ENCODE measurements at places on chromosomes 2 and 18.
A peak's percentile ranks its signal among the peaks of the same experiment; 100 is the strongest.

GRCh38 chr18:62374410-62374965 is 49.4 kb downstream of the TNFRSF11A start:
- H3K27me3 ChIP-seq = peaks cover 23% of the 10 kb centered on the region
- no peak for DNase-seq
- H3K27ac ChIP-seq = no peak overlapping the region

GRCh38 chr2:10460366-10460796 is 12.3 kb upstream of the ODC1 start:
- no peak for DNase-seq
- H3K27ac ChIP-seq = no peak overlapping the region
- H3K36me3 ChIP-seq = no peaks in the 10 kb centered on the region
- H3K4me3 ChIP-seq = no peak overlapping the region

DNA sequence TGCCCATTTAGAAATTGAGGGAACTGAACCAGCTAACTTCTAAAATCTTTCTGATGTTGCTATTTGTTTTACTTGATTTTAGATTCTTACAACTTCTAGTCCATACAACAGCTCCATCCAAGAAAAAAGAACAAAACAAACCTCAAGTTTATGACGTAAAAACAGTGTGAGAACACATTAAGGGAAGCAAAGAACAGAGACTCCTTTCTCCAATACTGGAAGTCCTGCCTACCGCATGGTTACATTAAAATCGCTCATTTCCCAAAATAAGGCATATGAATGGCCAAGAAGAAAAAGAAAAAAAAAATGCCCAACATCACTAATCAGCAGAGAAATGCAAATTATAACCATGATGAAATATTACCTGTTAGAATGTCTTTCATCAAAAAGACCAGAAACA is 110.0 kb downstream of the TRIB2 start:
- peaks cover 7% of the 10 kb centered on the region for H3K27me3 ChIP-seq
- no peak for DNase-seq
- no peaks in the 10 kb centered on the region for H3K4me1 ChIP-seq
- H3K27ac ChIP-seq = no peak overlapping the region
- H3K36me3 ChIP-seq = no peaks in the 10 kb centered on the region

DNA sequence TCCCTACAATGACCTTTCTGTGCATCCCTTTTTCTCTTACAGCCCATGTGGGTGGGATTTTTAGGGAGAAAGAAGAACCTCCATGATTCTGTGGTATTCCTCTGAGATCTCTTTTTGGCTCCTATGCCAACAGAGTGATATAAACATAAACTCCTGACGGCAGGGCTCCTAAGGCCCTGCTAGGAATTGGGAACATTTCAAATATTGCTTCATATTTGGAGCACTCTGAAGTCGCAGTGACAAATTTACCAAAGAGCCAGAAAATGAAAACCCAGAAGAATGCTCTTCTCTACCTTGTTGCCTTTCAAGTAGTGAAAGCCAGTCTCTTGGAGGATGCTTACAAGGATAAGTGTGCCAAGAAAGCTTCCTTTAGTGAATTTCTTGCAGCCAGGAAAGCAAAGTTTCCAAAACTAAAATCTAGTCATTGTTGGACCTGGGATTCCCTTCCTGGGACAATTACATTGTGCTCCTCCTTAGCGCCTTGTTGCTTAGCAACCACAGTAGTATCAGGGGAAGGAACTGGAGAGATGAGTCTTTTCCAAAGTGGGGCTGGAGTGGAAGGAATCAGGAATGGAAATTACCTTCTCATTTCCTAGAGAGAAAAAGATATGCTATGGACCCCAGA is 7.3 kb upstream of the SETBP1 start:
- DNase-seq = no peak
- H3K4me1 ChIP-seq = no peaks in the 10 kb centered on the region
- H3K4me3 ChIP-seq = no peak overlapping the region
- no peaks in the 10 kb centered on the region for H3K36me3 ChIP-seq
- no peaks in the 10 kb centered on the region for H3K27me3 ChIP-seq

DNA sequence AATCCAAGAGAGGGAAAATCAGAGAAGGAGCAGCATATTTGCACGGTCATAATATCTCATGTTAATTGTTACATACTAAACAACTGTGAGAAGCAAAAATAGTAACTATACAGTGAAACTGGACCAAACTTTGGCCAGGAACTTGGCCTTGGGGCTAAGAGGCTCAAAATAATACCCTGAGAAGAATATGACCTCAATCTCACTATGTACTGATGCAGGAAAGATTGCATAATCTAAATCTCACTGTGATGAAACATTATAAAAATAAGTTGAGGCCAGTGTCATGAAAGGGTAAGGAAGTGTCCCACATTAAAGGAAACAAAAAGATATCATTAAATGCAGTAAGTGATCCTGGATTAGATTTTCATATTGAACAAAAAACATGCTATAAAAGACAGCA is 36.5 kb downstream of the ZRANB3 start:
- no peak overlapping the region for H3K27ac ChIP-seq
- no peak overlapping the region for H3K4me3 ChIP-seq
- DNase-seq = no peak
- peaks cover 2% of the 10 kb centered on the region for H3K36me3 ChIP-seq

GRCh38 chr18:76131738-76132137 is 363.3 kb downstream of the ZNF516 start:
- H3K36me3 ChIP-seq = no peaks in the 10 kb centered on the region
- peak; percentile 8 for DNase-seq
- no peak overlapping the region for H3K27ac ChIP-seq
- no peak overlapping the region for H3K4me3 ChIP-seq

GRCh38 chr18:67600181-67601180 is 84.0 kb upstream of the DSEL start:
- H3K27ac ChIP-seq = no peak overlapping the region
- no peaks in the 10 kb centered on the region for H3K36me3 ChIP-seq
- DNase-seq = no peak
- H3K4me1 ChIP-seq = no peaks in the 10 kb centered on the region
- H3K4me3 ChIP-seq = no peak overlapping the region

DNA sequence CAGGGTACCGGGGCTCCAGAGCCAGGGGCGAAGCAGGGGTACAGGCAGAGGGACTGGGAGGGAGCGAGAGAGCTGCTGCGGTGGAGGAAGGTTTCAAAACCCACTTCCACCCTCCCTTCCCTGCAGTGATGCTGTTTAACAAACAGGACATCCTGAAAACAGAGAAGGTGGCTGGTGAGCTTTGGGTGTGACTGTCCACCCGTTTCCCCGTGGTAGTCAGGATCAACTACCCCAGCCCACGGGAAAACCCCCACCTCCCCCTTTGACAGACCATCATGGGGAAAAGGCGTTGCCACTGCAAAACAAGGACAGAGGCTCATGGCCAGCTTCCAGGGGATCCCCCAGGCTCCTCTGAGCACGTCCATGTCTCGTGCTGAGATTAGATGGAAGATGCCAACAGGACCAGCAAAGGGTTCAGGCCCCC is 12.9 kb downstream of the TMEM185B start:
- no peak overlapping the region for H3K27ac ChIP-seq
- H3K36me3 ChIP-seq = no peaks in the 10 kb centered on the region
- no peak overlapping the region for H3K4me3 ChIP-seq
- peaks cover 6% of the 10 kb centered on the region for H3K27me3 ChIP-seq
- no peak for DNase-seq

GRCh38 chr2:75489721-75490120 is 71.0 kb downstream of the EVA1A start:
- H3K36me3 ChIP-seq = no peaks in the 10 kb centered on the region
- no peaks in the 10 kb centered on the region for H3K27me3 ChIP-seq
- H3K27ac ChIP-seq = no peak overlapping the region
- no peak overlapping the region for H3K4me3 ChIP-seq
- H3K4me1 ChIP-seq = no peaks in the 10 kb centered on the region

- H3K27me3 ChIP-seq = no peaks in the 10 kb centered on the region
- no peak overlapping the region for H3K4me3 ChIP-seq
- no peaks in the 10 kb centered on the region for H3K36me3 ChIP-seq
- H3K4me1 ChIP-seq = peaks cover 22% of the 10 kb centered on the region
These were observed 37.2 kb upstream of the HPCAL1 start for GRCh38 chr2:10265329-10266132.

DNA sequence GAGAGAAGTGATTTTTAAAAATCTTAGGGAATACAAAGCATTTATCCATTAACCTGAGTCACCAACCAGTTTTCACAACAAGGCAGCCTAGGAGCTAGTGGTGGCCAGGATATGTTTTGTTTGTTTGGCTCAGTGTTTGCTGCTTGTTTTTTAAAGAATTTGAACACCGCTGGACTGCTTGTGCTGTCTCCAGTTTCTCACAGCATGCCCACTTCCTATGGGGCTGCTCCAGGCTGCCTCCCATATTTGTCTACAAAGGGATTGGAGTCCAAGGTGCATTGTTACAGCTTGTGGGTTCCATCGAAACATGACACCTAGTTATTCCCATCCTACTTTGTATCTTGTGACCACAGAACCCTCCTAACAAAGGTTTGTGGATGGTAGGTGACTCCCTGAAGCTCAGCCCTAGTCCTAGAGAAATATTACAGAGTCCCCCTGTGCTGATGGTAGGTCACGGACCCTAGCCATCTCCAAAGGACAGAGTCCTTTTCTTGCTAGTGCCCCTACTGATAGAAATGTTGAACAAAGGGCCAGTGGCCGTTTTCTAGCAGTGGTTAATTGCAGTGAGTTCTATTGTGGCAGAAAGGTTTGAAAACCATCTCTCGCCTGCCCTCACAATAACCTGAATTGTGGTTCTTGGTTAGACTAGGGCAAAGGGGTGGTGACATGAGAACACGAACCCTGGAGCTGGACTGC is 23.2 kb downstream of the GPR39 start:
- H3K36me3 ChIP-seq = no peaks in the 10 kb centered on the region
- H3K27me3 ChIP-seq = peaks cover 4% of the 10 kb centered on the region
- no peak overlapping the region for H3K4me3 ChIP-seq
- H3K27ac ChIP-seq = no peak overlapping the region
- H3K4me1 ChIP-seq = no peaks in the 10 kb centered on the region

DNA sequence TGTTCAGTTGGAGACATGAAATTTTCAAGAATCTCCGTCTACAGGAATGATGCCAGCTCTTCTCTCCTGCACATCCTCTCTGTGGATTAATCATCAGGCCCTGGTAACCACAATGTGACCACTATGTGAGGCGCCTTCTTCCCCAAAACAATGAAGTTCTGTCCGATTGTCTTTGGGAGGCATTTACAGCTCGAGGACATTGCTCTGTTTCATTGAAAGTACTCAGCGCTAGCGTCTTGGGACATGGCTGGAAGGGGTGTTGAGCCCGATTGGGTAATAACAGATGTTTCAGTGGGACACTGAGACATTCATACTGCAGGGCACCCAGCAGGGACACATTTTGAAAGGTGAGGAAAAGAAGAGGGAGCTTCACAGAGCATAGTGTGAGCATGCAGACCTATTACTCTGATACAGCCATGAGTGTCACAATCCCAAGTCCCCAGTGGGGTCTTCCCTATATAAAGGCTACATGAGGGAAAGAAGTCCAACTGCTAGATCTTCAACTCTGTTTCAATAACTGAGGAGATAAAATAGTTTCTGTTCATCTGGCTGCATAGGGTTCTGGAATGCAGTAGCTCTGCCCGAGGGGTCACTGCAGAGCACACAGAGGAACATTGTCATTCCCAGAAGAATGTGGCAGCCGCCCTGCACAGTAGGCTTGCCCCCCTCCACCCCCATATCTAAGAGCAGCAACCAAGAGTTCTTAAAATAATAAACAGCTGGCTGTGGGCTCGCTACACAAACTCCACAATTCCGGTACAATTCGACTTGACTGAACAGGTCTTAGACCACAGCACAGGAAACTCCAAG is 237.3 kb downstream of the OSR1 start:
- no peaks in the 10 kb centered on the region for H3K27me3 ChIP-seq
- DNase-seq = no peak
- no peaks in the 10 kb centered on the region for H3K4me1 ChIP-seq
- H3K36me3 ChIP-seq = no peaks in the 10 kb centered on the region
